ENCODE measurements at places on chromosomes 2 and 18. TPM values are rescaled to one million over a fixed set of nuclear protein-coding genes. Genes with fewer than 3 reads are reported as not detected.

DNA sequence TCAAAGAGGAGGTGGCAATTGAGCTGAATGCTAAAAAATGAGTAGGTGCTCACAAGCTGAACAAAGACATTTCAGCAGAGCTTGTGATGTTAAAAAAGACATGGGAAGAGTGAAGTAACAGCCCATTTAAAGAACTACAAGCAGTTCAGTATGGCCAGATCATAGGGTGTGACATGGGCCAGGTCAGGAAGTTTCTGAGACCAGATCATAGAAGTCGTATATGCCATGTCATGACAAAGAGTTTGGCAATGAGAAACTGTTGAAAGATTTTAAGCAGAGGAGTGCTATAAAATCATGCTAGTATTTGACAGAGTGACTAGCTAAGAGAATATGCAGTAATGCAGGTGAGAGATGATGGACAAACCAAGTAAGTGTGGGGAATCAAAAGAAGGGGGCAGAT is 7.3 kb upstream of the PELI1 start:
- H3K27me3 ChIP-seq, result no peaks in the 10 kb centered on the region
- no peaks in the 10 kb centered on the region for H3K4me1 ChIP-seq
- no peak overlapping the region for H3K4me3 ChIP-seq
- H3K36me3 ChIP-seq, result no peaks in the 10 kb centered on the region

- no peaks in the 10 kb centered on the region for H3K27me3 ChIP-seq
- no peaks in the 10 kb centered on the region for H3K36me3 ChIP-seq
- H3K4me3 ChIP-seq, result no peak overlapping the region
- H3K27ac ChIP-seq, result no peak overlapping the region
Observed at GRCh38 chr2:190455358-190456095, 47.4 kb downstream of the MFSD6 start.

- no peaks in the 10 kb centered on the region for H3K36me3 ChIP-seq
- H3K4me1 ChIP-seq, result no peaks in the 10 kb centered on the region
- no peak overlapping the region for H3K27ac ChIP-seq
- H3K4me3 ChIP-seq, result no peak overlapping the region
Observed at GRCh38 chr2:210086292-210086691, 83.9 kb downstream of the RPE start.

DNA sequence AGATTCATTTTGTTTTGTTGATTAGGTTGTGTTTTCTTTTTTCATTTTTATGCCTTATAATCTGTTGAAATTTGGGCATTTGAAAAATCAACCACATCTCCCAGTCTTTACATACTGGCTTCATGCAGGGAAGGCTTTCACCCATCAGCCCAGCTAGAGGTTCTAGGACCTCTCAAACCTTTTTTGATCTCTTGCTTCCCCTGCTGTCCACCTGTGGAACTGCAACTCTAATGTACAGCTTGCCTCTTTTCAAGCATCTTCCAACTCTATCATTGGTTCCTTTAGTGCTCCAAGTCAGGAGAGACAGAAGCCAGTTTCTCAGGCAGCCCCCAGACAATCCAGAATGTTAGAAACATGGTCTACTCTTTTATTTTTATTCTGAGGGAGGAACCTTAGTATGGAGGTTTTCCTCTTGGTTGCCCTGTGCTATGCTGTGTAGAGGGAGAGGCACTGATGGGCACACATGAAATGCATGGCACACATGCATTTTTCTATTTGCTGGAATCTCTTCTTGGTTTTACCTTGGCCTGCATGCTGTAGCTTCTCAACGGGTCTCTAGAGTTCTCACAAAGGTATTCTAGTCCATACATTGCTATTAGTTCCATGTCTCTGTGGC is 107.2 kb upstream of the L3MBTL4 start:
- no peaks in the 10 kb centered on the region for H3K36me3 ChIP-seq
- DNase-seq, result peak; percentile 69
- H3K27ac ChIP-seq, result no peak overlapping the region

Gene TIMM21
- total RNA-seq, result 22.8 TPM

Data from hepatocyte (in vitro differentiated cells).